ENCODE measurements at places on chromosomes 7 and 10. TPM values are rescaled to one million over a fixed set of nuclear protein-coding genes. Genes with fewer than 3 reads are reported as not detected.

- no peak for DNase-seq
Observed at GRCh38 chr10:105347487-105347886, 706.4 kb downstream of the SORCS3 start.

DNA sequence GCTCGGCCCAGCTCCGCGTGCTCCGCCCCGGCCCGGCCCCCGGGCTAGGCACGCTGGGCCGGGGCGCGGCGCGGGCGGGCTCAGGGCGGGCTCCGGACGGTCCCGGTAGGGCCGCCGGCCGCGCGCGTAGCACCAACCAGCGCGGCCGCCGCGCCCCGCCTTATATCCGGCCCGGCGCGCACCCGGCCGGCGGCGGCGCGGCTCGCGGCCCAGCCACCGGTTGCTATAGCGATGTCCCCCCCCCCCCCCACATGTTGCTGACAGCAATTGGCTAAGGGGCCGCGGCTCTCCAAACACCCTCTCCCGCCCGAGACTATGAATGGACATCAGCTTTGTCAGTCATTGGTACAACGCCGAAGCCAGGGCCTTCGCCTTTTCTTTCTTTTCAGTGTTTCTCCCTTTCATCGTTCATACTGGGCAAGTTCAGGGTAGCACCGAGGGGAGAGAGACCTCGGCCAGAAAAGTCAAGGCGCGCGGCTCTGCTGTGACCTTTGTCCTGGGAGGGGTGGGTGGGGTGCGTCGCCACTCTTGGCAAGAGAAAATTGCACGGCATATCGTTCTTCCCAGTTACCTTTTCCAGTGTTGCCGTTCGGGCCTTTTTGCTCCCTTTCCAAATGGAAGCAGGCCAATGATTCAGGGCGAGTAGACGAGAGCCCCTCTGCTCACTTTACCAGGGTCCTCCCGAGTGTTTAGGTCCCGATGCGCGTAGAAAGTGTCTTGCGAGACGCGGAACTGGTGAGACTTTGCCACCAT is 354.2 kb downstream of the DNAJB6 start:
- DNase-seq: no peak

DNA sequence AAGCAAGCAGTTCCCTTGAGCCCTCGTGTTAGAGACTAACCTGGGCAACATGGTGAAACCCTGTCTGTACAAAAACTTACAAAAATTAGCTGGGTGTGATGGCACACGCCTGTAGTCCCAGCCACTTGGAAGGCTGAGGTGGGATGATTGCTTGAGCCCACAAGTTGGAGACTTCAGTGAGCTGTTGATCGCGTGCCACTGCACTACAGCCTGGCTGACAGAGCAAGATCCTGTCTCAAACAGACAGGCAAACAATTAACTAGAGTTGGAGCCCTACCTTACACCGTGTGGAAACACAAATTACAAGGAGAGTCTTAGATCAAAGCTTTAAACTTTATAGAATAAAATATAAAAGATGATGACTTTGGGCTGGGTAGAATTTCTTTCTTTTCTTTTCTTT is 219.5 kb downstream of the CUX1 start:
- no peak for DNase-seq

GRCh38 chr10:48487244-48487643 is 117.6 kb downstream of the ARHGAP22 start:
- DNase-seq: no peak

DNA sequence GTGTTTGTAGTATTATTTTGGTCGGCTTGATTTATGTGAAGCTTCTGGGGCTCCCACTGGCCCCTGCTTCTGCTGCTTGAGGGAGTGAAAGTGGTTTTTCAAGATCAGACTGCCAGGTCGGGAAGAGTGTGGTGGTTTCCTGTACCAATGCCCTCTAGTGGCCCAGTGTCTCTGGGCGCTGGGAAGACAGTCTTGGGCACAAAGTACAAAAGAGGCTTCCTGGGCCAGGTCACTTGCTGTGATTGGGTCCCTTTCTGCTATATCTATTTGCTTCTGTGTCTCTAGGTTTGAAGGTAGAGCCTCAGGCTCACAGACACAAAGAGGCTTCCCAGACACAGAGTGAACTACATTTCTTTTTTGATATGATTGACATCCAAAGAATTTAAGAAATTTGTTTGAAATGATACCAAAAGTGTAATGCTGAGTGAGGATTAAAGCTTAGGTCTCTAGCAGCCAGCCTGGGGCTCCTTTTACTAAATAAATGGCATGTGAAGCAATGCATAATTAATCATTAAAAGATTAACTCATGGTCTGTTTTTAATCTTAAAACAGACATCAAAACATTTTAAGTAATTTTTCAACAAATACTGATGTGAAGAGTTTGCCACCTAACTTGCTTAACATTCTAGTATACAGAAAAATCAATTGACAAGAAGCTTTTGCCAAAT is 36.3 kb downstream of the ABCB1 start:
- DNase-seq: no peak

DNA sequence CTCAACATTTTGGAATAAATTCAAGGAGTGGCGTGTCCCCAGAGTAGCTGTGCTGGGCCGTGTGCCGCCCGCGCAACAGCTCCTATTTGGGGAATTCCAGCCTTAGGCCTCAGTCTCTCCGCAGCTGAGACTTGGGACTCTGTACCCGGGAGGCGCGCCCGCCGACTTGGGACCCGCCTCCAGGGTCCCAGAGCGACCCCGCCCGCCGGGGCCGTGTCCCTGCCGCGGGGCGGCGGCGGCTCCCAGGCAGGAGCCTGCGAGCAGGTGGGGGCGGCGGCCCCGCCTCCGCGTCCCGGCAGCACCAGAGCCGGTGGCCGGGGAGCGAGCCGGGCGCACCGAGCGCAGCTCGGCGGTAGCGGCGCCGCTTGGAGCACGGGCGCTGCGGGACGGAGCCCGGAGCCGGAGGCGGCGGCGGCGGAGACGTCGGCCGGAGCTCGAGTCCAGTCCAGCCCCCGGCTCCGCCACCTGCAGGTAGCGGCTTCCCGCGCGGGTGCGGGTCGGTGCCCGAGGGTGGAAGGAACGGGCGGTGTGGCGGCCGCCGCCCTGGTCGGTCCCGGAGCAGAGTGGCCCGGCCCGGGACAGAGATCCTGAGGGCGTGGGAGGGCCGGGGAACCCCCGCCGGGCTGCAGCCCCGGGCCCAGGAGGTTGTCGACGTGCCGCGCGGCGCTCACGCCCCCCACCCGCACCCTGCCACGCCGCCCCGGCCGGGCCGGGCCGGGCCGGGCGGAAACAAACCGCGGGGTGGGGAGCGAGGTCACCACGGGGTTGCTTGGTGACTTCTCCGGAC is at the start of gene WIPF3:
Gene WIPF3, plus strand, starts transcription at position 301 of the 787 bp plus-strand sequence. CDS start 28,217 bp downstream, outside the sequence.
- DNase-seq: no peak

- DNase-seq: no peak
Observed at GRCh38 chr10:133614830-133615580, 11.6 kb downstream of the FRG2B start.

DNA sequence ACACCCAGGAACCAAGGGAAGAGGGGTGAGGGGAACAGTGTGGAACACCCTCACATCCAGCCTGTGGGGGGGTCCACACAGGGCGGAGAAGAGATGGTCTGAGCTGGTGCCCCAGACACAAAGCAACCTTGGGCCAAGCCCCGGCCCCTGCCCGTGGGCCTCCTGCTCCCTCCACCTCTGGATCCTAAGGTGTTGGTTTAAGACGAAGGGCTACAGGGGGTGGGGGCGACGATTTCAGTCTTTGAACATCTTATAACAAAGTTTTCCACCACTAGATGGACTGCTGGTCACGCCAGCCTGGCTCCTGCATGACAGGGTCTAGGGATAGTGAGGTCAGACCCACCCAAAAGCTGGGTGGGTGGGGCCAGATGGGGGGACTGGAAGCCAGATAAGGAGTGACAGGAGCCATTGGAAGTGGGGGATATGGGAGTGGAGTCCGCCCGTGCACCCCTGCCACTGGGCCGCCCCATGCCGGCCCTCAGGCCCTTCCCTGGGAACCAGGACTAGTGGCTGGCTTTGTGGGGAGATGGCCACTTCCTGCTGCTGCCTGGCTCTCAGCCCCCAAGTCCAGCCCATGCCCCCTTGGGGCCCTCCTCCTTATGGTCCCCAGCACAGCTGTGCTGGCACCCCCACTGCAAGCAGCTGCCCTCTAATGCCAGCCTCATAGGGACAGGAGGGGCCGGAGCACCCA is 98.4 kb downstream of the RGS10 start:
- DNase-seq: no peak

Gene PSTK
- polyA plus RNA-seq: 5.4 TPM

Gene DPY19L1
- 8.8 TPM for polyA plus RNA-seq
